ENCODE measurements at places on chromosomes 13 and 19.

GRCh38 chr19:2612619-2613249, 89.8 kb downstream of the GNG7 start:
- no peak for DNase-seq

DNA sequence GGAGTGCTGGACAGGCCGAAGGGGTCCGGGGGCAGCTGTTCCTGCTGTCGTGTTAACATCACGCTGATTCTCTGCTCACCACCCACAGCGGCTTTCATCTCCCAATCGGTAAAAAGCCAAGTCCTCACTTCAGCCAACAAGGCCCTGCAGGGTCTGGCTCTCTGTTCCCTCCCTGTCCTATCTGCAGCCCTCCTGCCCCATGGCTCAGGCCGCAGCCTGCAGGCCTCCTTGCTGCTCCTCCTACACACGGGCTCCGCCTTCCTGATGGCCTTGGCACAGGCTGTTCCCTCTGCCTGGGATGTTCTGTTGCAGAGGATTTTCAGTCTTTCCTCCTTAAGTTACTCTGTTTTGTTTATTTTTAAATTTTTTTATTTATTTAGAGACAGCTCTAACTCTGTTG, 22.2 kb downstream of the FUZ start:
- no peak for DNase-seq

GRCh38 chr19:55321466-55322137, 3.5 kb downstream of the TMEM150B start:
- DNase-seq: no peak

DNA sequence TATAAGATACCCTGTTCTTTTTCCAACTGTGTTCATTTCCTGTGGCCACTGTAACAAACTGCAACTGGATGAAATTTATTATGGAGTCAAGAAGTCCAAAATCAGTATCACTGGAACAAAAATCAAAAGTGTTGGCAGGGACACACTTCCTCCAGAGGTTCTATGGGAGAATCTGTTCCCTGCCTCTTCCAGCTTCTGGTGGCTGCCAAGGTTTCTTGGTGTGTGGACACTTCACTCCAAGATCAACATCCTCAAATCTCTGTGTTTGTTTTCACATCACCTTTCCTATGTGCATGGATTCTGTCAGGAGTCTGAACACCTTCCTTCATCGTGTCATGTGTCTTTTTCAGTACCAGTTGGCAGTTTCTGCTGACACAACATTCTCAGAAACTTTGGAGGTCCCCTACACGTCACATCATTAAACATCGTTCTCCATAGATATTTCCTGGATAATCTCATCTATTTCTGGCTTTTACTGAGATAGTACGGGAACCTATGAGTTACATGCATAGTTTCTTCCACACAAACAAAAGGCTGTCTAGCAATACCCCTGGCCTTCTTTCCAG, 15.2 kb upstream of the EFNB2 start:
- no peak for DNase-seq

- no peak for DNase-seq
Measured at GRCh38 chr19:17156947-17157302, 58.2 kb upstream of the USE1 start.

- no peak for DNase-seq
Measured at GRCh38 chr13:21219036-21219381, 42.6 kb downstream of the MRPL57 start.

DNA sequence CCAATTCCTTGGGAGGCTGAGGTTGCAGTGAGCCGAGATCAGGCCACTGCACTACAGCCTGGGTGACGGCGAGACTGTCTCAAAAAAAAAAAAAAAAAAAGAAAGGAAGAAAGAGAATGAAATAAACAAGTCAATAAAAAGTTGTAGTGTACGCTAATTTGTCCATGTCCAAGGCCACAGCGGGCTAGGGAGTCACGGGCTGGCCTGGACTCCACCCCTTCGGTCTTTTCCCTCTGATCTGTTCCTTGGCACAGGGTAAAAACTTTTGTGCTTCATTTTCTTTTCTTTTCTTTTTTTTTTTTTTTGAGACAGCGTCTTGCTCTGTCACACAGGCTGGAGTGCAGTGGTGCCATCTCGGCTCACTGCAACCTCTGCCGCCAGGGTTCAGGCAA, 19.4 kb upstream of the MKNK2 start:
- DNase-seq: no peak

DNA sequence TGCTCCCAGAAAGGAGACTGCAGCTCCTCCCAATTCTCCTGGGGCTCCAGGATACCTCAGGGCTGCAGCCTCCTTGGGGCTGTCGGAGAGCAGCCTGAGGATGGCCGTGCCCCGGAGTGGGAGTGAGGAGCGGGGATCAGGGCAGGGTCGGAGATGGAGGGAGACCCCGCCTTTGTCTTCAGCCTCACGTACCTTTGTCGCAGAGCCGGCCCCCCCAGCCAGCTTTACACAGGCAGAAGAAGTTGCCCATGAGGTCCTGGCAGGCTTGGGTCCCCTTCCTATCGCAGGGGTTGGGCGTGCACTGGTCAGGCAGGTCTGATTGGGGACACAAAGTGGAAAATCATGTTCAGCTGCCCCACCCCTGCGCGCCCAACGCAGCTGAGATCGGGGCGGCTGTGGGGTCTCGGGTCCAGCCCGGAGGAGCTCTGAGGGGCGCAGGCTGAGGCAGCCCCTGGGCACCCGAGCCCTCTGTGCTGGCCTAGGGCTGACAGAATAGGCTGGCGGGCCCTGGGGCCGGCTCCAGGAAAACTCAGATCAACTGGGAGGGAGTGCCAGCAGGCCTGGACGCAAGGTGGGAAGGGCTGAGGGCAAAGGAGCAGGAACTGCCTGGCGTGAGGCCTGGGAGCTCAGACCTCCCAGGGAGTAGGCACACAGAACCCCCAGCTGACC, 24.2 kb downstream of the GAS6 start:
- DNase-seq: no peak

- no peak for DNase-seq
Measured at GRCh38 chr19:41776700-41777099, 19.7 kb upstream of the CEACAM3 start.

DNA sequence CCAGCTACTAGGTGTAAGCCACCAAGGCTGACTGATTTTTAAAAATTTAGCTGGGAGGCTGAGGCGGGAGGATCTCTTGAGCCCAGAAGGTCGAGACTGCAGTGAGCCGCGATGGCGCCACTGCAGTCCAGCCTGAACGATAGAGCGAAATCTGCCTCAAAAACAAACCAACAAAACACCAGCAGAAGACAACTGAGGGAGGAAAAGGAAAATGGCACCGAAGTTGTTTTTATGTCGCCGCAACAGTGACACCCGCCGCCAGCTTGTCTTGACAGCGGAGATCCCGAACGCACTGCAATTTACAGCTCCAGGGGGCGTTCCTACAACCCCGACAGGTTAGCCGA, 298 bp upstream of the FAM98C start:
- DNase-seq: no peak

- DNase-seq: no peak
Measured at GRCh38 chr19:34675919-34676318, 1.0 kb downstream of the SCGB2B2 start.

DNA sequence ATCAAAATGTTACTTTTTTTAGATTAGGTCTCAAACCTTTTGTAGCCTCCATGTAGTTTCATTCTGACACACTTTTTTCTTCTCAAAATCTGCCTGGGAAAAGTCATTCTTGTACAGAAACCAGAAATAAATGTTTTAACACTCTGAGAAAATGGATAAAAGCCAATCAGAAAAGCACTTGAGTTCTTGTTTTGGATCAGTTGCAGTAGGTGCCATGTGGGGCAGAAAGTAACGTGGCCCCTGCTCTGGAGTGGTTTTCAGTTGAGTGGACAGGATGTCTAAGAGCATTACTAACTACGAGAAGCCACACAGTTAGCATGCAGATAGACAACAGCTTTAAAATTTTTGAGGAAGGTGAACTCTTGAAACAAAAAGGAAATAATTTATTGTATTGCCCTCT, 19.1 kb downstream of the GPR183 start:
- no peak for DNase-seq

- no peak for DNase-seq
Measured at GRCh38 chr13:37225414-37226070, 120.1 kb upstream of the CSNK1A1L start.

DNA sequence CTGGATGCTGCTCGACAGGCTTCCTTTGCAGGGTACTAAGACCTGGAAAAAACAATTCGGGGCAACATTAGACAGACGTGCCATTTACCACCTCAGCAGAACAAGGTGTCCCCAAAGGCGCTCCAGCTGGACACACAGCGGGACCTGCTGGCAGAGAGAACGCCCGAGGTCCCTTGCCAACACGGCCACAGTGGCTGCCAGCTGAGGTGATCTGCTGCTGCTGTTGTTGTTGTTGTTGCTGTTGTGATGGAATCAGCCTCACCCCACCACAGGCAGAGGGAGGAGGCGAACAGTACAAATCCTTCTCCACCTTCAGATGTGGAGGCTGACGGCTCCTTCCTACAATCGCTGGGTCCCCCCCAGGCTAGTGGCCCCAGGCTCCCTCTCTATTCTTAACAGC, 25.2 kb downstream of the ANKRD27 start:
- no peak for DNase-seq

DNA sequence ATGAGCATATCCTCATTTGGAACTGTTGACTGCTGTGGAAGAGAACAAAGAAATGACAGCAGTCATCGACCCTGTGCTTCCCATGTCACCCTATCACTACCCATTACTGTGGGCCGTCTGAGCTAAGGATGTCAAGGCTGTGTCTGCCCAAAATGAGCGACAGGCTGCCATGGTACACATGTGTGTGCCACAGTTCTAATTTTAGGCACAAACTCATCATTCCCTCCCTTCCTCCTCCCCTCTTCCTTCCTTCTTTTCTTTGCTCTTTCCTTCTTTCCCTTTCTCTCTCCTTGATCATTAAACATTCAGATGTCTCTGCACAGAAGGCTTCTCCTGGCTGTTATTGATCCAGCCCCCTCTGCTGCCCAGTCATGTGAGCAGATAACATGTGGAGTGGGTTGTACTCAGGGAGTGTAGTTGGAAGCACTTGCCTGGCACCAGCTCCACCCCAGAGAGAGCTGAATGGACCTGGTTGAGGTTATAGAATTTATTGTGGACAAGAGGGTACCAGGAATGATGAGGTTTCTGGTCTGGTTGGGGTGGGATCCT, 6.3 kb downstream of the FGF9 start:
- DNase-seq: no peak

DNA sequence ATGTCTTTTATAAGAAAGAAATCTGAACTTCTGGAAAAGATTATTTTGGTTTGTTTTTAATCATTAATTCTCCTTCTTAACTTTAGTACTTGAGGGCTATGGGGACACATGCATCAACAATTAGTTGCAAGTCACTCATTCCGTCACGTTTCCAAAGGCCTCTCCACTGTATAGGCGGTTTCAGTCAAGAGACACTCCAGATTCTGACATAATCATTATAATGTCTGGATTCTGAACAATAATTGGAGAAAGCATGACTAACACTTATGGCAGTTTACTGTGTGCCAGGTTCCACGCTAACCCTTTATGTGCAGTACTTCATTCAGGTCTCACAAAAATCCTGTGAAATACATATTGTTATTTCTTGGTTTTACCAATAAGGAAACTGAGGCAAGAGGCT, 71.9 kb downstream of the TNFRSF19 start:
- no peak for DNase-seq

- DNase-seq: no peak
Measured at GRCh38 chr13:30806784-30807183, 71.4 kb downstream of the ALOX5AP start.

DNA sequence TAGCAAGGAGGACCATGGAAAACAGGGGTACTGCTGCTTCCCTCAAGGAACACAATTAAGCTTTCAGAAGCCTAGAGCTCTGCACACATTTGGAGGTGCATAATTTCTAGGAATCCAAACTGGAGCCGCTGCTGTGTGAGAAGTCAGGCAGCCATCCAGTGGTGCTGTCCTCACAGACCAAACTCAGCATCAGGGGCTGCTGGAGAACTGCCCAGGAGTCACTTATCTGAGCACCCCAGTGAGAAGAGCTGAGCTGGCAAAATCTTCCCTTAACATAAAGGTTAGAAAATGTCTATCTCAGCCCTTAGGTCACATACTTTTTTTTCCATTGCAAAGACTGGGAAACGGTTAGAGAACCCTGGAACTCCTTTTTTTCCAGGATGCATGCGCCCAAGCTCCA, 72.8 kb downstream of the ATP7B start:
- no peak for DNase-seq

DNA sequence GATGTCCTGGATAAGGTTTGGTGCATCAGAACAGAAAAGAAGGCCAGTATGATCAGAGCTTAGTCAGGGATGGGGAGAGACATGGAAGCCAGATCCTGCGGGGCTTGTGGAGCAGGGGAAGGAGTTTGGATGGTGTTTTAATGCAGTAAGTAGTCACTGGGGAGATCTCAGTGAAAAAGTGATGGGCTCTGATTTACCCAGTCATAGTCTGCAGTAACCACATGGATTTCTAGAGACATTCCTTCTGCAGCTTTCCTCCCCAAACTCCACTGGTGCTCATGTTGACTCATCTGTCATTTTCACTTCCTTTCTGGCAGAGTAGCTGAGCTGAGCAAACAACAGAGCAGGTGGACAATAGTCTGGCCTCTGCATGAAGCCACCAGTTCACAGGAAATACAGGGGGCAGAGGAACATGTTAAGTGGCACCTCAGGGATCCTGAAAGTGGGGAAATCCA, 144.1 kb downstream of the DPF1 start:
- DNase-seq: no peak

GRCh38 chr13:25171170-25171516, 945 bp downstream of the AMER2 start:
- DNase-seq: no peak

DNA sequence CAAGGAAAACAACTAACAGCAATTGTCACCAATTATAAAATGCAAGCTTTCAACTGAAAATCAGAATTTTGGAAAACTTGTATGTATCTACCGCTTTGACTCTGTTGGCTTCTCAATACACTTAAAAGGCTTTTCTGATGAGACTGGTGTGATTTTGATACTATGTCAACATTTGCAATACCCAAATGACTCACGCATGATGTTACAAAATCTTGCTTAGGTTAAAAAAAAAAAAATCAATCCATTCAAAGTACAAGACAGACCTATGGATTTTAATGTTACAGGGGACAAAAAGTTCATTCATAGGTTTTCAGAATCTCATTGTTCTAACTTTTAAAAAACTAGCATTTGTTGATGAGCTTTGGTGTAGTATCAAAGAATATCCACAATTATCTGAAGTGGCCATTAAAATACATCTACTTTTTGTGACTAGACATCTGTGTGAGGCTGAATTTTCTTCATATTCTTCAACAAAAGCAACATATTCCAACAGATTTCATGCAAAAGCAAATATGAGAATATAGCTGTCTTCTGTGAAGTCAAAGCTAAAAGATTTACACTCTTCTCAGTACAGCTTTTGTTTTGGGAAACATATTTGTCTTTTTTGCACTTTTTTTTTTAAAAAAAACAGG, 10.7 kb downstream of the ELF1 start:
- DNase-seq: no peak

DNA sequence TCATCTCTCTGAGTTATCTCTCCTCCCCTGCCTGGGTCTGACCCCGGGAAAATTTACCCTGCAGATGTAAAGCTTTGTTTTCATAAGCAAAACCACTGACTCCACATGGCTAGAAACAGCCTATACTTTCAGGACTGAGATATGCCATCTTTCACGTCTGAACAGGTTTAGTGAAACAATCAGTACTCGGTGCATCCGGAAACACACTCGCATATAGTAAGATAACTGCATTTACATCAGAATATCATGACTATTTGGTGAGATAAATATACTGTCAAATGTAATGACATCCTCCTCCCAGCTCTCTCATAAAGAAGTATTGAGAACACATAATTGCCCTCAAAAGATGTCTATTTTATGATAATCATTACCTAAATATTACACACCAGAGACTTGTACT, 172.8 kb downstream of the EFNB2 start:
- DNase-seq: no peak
